ENCODE measurements at places on chromosomes 1 and 21.

- DNase-seq = no peak
These were observed 61.3 kb downstream of the TRIM11 start for GRCh38 chr1:228345201-228345930.

GRCh38 chr1:190168893-190169280 is 308.8 kb downstream of the BRINP3 start:
- DNase-seq = no peak

- DNase-seq = no peak
These were observed 33.5 kb upstream of the ITPKB start for GRCh38 chr1:226772446-226773139.

- DNase-seq = no peak
These were observed 58.4 kb upstream of the KAZN start for GRCh38 chr1:14539953-14540563.

- no peak for DNase-seq
These were observed 945 bp downstream of the WDR3 start for GRCh38 chr1:117930484-117930883.

DNA sequence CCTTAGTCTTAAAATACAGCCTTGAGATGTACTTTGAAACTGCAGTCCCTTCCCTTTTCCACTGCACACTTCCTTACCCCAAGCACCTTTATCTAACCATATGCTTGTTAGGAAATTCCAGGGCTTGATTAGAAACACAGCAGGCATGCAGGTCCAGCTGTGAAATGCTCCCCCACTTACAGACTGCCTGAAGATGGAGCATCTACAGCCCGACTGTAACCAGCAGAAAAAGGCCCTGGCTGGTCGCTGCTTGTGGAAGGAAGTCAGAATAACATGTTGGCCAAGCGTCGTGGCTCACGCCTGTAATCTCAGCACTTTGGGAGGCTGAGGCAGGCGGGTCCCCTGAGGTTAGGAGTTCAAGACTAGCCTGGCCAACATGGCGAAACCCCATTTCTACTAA is 37.2 kb downstream of the VN1R5 start:
- no peak for DNase-seq

- DNase-seq = no peak
These were observed 665.6 kb upstream of the CXADR start for GRCh38 chr21:16847211-16847610.

GRCh38 chr1:86991549-86992186 is 77.2 kb downstream of the HS2ST1 start:
- DNase-seq = no peak

GRCh38 chr1:223837206-223837605 is 8.5 kb downstream of the TP53BP2 start:
- no peak for DNase-seq

DNA sequence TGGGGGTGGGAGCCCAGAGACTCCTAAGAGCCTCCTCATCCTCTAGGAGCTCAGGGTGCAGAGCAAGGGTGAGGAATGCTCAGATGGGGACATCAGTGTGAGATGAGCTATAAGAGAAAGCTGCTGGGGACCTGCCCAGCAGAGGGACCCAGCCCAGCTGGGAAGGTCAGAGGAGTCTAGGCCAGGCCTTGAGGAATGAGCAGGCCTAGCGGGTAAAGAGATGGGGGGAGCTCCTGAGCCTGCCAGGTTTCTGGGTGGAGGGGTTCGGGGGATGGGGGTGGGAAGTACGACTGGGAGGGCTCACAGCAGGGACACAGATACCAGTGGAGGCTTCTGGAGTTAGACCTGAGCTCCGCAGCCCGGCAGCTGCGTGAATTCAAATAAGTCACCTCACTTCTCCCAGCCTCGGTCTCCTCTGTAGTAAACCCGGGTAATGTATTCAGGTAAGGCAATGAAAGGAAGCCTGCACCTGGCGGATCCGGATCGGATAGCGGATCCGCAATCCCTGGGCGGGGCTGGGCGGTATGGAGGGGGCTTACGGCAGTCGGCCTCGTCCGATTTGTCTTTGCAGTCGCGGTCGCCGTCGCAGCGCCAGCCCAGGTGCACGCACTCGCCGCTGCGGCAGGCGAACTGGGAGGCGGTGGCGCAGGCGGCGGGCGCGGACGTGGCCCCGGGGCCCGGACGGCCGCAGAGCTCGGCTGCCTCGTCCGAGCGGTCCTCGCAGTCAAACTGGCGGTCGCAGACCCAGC is 38.0 kb upstream of the MAGOH start:
- DNase-seq = no peak

GRCh38 chr21:43974791-43975468 is 37.2 kb upstream of the TRAPPC10 start:
- DNase-seq = no peak

GRCh38 chr1:119358636-119359035 is 9.9 kb upstream of the HAO2 start:
- no peak for DNase-seq

- DNase-seq = no peak
These were observed 16.9 kb upstream of the COL18A1 start for GRCh38 chr21:45388011-45388521.

GRCh38 chr1:211604548-211604947 is 25.6 kb upstream of the SLC30A1 start:
- no peak for DNase-seq

GRCh38 chr1:171313319-171313834 is 606 bp upstream of the FMO4 start:
- DNase-seq = no peak

DNA sequence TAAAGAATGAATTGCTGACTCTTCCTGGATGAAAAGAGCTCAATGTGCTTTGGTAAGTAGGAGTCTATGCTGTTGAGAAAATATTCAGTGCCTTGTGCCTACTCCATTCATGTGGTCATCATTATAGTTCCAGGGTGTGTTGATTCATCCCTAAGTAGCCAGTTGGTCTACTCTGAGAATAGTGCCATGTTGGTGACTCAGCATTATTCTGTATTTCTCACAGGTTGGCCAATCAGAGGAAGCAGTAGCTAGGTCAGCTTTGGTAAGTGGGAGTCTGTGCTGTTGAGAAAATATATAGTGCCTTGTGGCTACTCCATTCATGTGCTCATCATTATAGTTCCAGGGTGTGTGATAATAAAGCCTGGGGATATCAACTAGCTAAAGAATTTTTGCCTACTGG is 397.3 kb downstream of the AGBL4 start:
- no peak for DNase-seq

DNA sequence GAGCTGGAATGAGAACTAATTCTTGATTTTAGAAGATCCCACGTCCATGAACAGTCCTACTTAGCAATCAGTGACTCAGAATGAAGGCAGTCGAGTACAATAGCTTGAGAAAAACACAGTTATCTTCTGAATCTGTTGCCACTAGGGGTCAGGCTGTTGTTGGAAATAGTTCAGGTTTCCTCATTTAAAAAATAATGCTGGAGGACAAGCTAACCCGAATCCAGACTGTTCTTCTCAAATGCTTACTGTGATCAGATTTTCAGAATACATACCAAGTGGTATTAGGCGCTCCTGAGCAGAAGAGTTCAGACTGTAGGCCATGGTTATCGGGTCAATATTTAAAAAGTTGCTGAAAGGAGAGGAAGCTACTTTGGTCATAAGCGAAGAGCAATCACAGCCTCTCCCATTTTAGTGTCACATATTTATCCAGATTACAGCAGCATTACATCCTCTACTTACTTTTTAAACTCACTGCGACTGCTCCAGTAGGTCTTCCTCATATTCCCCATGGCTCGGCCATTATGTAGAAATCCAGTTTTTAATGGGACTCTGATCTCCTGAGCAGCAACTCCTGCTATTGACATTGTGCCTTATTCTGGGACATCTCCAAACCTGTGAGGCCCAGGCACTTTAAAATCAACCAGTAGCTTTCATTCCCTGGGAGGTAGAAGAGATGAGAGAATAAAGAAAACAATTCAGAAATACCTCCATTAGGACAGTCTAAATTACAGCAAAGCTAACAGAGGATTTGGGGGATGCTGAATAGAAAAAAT is 10.9 kb downstream of the ERRFI1 start:
- no peak for DNase-seq

- no peak for DNase-seq
These were observed 626.2 kb downstream of the SMYD3 start for GRCh38 chr1:245880754-245881403.

DNA sequence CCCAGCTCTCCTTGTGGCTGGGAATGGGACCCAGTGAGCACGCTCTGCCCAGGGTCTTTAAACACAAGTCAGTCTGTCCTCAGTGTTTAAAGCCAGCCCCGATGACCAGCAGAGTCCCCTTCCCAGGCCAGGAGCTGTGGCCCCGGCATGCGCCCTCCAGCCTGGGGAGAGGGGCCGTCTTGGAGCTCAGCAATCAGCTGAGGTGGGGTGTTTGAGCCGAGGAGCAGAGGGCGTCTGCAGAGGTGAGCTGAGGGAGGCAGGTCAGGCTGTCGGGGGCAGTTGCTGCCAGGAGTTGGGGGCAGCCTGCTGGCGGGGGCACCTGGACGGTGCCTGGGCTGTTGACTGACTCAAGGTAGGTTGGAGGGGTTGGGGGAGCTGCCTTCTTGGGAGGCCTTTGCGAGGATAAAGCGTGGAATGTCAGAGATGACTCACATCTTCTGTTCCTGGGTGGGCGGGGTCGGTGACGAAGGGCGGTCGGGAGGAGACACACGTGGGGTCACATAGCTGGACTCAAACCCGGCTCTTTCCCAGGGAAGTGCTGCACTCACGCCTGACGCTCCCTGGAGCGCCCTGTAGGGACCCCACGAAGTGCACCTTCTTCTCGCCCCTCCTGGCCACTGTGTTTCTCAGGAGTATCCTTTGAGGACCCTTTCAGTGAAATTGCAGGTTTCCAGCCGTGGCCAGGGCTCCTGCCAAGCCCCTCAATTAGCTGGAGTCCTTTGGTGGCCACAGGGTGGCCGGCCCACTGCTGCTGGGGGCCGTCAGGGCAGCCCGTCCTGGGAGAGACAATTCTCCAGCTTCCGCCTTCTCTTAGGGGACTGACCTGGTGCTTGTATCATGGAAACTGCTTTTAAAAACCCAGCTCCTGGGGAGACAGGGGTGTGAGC is 86.2 kb downstream of the SIK1 start:
- DNase-seq = no peak

DNA sequence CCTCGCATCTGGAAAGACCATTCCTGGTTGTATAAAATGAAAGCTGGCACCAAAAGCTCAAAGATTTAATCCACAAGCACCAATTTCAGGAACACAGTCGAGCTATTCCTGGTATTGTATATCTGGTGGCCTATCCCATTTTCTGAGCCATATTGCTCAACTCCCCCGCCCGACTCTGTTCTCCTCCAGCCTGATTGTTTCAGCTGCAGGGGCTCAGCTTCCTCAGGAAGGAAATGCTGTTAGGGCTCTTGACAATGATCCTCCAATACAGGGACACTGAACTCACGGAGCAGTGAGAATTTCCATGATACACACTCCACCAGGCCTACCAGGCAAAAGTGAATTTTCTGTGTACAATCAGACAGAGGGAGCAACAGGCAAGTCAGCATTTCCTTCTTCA is 16.9 kb upstream of the TDRD10 start:
- DNase-seq = no peak

- DNase-seq = no peak
These were observed 59.2 kb upstream of the ATP5PO start for GRCh38 chr21:33974513-33975468.

DNA sequence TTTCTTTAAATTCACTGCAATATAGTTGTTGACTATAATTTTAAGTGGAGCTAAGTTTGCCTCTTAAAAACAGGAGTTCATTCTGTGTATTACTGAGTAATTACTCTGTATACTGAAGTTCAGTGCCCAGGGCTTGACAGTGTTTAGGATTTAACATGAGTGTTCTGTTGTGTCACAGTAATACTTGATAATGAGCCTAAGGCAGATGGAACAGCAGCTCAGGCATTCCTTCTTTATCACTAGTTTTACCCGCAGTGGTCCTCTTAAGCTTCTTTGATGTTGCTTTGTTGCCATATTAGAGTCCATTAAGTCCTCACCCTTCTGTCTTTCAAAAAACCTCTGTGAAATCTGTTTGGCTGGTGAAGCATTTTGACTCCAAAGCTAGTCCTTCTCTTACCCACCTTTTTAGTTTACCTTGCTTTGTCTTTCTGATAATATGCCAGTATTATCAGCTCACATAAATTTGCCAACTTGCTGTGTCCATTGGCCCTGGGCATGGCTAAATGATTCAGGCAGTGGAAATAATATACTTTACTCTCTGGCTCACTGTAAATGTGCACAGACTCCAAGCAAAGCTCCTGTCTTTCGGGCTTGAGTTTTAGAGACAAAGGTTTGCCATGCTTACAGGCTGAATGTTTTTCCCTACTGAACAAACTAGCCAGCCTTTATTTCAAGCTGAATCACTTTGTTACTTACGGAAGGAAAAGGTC is 17.7 kb downstream of the HIPK1 start:
- no peak for DNase-seq

DNA sequence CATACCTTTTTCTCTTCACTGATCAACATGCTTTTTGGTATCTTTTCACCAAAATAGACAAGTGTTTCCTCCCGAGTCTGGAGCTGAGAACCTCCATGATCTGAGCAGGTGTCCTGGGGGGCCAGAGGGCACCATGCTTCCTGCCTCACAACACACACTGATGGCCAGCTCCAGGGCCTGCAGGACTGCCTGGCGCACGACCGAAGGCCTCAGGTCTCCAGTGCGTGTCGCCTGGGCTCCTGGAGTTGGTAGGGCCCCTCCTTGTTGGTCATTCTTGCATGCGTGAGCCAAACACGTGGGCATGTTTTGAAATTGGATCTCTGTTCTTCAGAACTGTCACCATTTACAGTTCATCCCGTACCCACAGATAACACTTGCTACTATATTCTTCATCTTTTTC is 64.4 kb downstream of the SLC37A1 start:
- no peak for DNase-seq

Measured in T-helper 22 cell (primary cell).